ENCODE measurements at places on chromosomes 12 and 14. TPM values are rescaled to one million over a fixed set of nuclear protein-coding genes. Genes with fewer than 3 reads are reported as not detected.

NINJ2 gene
- total RNA-seq = 2.6 TPM

MYH6 gene
- 2.1 TPM for total RNA-seq

ARHGAP9 gene
- total RNA-seq = 5.2 TPM

LRFN5 gene
- total RNA-seq = 12.0 TPM

MIS18BP1 gene
- 14.6 TPM for total RNA-seq

SERPINA6 gene
- total RNA-seq = not detected

AVPR1A gene
- 14.1 TPM for total RNA-seq

PLD4 gene
- total RNA-seq = 7.8 TPM

STAB2 gene
- 7.8 TPM for total RNA-seq

MYBPC1 gene
- 2,201 TPM for total RNA-seq

NR4A1 gene
- 24.5 TPM for total RNA-seq

TMEM30B gene
- 1.6 TPM for total RNA-seq

CRIP2 gene
- 77.8 TPM for total RNA-seq

PTGER2 gene
- total RNA-seq = 1.6 TPM

L3HYPDH gene
- 25.6 TPM for total RNA-seq

EPYC gene
- 0.52 TPM for total RNA-seq

SYCP3 gene
- not detected for total RNA-seq

BEGAIN gene
- total RNA-seq = 1.0 TPM

LAG3 gene
- total RNA-seq = not detected

CLMN gene
- 2.1 TPM for total RNA-seq

MAP3K9 gene
- total RNA-seq = under 0.01 TPM

FAR2 gene
- 12.5 TPM for total RNA-seq

SLC38A4 gene
- total RNA-seq = 4.7 TPM

FAM90A1 gene
- total RNA-seq = 0.52 TPM

HVCN1 gene
- 5.2 TPM for total RNA-seq

All from skeletal muscle tissue (tissue), 5 donors.